ENCODE measurements at places on chromosomes 5 and 9.

DNA sequence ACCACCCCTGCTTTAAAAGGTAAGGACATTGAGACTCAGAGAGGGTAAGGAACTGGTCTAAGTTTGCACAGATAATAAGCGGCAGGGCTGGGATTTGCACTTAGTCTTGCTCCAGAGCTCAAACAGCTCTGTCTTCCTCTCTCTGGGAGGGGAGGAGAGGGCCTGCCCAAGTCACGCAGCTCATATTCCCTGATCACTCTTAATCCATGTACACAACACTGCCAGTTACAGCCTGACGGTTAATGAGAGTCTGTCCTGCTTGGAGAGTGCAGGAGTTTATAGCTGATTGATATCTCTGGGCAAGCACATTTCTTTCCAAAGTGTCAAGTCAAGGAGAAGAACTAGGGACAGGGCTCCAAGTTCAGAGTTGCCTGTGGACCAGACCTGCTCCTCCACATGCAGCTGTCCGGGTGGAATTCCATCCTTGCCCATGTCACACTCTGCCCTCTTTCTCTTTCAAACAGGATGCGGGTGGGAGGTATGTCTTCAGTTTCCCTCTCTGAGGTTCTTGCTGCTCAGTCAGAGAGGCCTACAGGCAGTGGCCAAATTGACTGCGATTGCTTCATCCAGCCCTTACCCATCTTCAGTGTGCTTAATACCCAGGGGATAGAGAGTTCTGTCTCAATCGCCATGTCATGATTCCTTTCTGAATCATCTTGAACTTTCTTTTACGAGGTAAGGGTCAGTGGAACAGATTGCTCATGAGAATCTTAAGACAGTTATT lies 54.5 kb downstream of the GALNT12 start:
- no peak for DNase-seq

GRCh38 chr9:16673171-16673570 lies 197.3 kb downstream of the BNC2 start:
- DNase-seq: no peak

- DNase-seq: no peak
Measured at GRCh38 chr9:17387565-17387964, 191.3 kb upstream of the SH3GL2 start.

GRCh38 chr5:159833846-159834245 lies 82.4 kb upstream of the ADRA1B start:
- DNase-seq: no peak

DNA sequence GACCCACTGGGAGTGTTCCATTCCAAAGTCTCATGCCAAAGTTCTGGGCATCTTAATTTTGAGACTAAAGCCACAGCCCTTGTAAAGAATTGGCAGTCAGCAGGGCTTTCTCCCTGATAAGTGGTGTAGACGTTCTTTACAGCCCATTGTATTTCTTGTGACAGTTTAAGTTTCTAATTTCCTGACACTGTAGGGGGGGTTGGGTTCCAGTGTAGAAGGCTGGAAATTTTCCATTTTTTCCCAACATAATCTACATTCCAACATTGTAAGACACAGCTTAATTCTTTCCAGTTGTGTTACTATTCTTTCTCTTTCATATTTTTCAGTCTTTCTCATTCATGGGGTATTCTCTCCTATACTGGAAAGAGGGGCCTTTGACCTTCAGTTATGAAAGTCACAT lies 121.1 kb downstream of the FBXL7 start:
- no peak for DNase-seq

- no peak for DNase-seq
Measured at GRCh38 chr5:167950126-167950721, 341.2 kb upstream of the WWC1 start.

DNA sequence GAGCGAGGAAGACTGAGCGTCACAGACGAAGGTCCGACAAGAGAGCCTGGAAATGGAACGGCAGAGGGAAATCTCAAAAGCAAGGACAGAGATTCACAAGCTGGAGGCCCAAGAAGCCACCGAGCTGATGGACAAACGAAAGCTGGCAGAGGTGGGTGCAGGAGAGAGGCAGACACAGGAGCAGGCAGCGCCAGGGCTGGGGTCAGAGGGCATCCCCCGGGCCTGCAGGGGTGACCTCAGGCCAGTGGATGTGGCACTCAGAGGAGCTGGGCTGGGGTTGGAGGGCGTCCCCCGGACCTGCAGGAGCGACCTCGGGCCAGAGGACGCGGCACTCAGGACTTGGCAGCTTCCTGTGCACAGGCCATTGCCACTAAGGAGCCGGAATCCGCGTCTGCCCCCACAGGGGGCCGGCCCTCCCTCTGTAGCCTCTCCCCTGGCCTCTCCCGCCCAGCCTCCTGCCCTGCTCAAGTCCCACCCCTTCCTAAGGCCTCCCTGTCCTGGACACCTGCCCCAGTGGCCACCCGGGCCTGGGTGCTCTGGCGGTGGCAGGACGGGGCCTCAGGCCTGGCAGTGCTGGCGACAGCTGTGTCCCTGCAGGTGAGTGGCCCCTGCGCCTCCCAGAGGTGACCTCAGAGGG lies 40.4 kb downstream of the EXD3 start:
- no peak for DNase-seq

All from substantia nigra (tissue), 51 donors.